ENCODE measurements at places on chromosomes 1 and 21.

GRCh38 chr1:211527888-211528287 lies 35.9 kb upstream of the RD3 start:
- no peak for DNase-seq

GRCh38 chr1:107750364-107750959 lies 214.5 kb downstream of the VAV3 start:
- DNase-seq, result peak; percentile 66

DNA sequence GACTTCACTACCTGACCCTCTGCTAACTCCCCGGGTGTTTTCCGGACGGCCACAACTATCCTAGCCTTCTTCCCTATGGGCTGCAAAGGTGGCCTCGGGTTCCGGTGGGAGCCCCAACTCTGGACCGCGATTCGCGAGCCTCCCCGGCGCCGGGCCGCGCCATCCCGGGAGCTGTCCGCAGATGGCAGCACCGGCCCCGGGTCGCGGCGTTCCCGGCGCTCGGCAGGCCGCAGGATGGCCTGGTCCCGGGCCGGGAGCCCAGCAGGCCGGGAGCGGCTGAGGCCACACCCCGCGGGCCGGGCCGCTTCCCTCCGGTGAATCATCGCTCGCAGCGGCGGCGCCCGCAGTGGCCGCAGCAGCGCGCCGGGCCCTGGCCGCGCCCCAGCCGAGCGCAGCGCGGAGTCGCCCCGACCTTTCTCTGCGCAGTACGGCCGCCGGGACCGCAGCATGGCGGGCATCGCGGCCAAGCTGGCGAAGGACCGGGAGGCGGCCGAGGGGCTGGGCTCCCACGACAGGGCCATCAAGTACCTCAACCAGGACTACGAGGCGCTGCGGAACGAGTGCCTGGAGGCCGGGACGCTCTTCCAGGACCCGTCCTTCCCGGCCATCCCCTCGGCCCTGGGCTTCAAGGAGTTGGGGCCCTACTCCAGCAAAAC lies at the start of gene CAPN2:
Gene CAPN2 (plus strand): TSS at position 346 of the 656 bp plus-strand sequence. CDS start 102 bp downstream, at position 448.
- DNase-seq, result peak; percentile 78

DNA sequence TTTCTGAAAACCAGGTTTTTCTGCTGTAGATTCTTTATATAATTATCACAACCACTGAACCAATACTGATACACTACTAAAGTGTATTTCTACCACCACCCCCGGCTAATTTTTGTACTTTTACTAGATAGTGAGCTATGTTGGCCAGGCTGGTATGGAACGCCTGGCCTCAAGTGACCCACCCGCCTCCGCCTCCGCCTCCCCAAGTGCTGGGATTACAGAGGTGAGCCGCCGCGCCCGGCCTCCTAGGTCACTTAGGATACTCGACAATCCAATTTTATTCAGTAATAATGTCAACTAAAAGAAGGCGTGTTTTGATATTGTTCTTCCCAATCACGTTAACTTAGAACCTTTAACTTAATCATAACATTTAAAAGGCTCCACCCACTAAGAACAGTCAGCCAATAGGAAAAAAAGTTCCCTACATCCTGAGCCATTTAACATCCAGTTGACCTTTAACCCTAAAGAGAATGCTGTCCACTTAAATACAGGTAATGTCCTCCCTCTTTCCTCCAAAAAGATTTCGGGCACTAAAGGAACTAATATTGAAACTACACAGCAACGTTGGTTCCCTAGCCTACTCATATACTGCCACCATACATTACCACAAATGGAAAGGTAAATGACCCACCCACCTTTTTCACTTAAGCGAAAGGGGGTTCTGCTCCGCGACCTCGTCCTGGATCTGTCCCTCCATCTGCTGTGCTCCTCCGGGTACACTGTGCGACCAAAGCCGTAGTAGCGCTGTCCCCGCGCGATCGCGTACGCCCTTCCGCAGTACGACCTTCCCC lies 1.2 kb downstream of the RSRP1 start:
- DNase-seq, result no peak

DNA sequence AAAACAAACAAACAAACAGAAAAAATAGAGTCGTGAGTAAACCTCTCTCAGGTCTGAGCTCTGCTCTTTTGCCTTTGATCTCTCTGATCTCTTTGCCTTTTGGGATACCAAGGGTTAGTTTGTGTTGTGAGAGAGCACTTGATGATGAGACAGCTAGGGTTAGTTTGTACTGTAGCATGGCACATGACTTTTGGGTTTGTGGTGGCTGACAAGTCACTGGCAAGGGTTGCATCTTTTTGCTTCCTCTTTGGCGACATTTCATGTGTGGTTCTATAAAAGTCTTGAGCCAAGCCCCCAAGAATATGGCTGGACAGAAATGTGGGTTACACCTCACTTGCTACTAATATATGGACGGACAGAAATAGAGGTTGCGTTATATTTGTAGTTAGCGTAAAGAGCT lies 60.5 kb downstream of the TESK2 start:
- no peak for DNase-seq

All from fibroblast of the conjunctiva (primary cell).